Activated CD8-positive, alpha-beta T cell treated with anti-CD3 and anti-CD28 coated beads for 36 hours (primary cell): ENCODE measurements at places on chromosomes 5 and 9.

DNA sequence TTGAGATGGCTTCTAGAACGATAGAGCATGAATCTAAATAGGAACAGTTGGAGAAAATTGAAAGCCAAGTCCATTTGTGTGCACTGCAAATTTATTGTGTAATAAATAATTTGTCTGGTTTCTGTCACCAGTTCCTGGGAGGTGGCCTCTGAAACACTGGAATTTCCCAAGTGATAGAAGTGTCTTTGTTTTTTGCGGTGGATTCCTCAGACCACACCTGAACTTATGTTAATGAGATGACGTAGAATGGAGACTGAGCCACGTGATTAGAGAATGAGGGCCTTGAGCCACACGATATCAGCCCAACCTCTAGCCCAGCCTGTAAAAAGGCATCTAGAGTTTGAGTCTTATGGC lies 105.1 kb downstream of the MSX2 start:
- DNase-seq = no peak

DNA sequence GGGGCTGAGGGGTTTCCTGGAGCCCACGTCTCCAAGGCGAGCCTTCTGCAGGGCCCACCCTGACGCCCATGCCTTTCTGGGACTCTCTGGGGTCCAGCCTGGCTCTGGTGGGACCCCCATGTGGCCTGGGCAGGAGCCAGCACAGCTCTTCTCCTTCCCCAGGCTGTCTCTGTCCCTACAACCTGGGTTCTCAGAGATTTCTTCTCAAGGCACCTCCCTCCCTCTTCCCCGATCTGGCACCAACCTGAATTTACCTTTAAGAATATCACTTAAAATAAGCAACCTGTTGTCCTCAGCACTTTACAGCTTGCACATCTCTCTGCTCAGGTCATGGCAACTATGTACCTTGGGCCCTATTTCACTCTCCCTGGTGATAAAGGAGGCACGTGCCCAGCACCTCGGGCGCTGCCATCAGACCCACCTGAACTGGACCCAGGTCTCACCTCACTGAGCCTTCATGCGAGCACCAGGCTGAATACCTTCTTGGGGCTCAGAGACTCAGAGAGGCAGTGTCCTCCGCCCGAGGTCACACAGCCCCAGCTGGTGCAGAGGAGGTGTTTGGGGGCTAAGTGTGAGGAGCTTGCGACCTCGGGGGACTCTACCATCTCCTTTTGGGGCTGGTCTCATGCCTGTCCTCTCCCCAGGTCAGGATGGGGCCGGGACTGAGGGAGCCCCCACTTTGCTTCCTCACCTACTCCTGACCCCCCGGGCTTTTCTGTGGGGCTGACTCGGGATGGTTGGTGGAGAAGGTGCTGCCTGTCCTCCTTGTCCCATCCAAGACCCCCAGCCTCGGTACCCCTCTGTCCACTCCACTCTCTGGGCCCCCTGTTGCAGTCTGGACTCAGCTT lies 217.7 kb downstream of the C9orf50 start:
- no peak for DNase-seq

DNA sequence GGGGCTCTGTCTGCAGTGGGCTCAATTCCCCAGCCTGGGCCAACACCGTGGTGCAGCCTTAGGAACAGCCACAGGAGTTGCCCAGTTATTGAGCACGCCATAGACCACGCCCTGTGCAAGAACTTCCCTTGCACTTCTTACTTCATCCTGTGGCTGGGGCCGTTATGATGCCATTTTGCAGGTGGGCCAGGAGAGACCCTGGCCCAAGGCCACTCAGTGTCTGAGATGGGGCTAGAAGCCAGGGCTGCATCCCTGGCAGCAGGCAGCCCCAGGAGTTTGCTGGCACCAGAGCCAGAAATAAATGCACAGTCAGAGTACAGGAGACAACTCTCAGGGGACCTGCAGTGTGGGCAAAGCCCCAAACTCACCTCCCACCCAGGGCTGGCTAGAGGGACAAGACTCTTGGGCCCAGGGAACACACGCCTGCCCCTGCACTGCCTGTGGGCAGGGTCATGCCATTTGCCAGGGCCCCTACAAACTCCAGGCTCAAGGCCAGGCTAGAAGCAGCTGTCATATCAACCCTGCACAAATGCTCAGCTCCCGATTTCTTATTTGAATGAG lies 6.7 kb downstream of the CORO2A start:
- DNase-seq = no peak

- peak; percentile 7 for DNase-seq
Measured at GRCh38 chr5:72093824-72094223, 13.5 kb upstream of the MAP1B start.

DNA sequence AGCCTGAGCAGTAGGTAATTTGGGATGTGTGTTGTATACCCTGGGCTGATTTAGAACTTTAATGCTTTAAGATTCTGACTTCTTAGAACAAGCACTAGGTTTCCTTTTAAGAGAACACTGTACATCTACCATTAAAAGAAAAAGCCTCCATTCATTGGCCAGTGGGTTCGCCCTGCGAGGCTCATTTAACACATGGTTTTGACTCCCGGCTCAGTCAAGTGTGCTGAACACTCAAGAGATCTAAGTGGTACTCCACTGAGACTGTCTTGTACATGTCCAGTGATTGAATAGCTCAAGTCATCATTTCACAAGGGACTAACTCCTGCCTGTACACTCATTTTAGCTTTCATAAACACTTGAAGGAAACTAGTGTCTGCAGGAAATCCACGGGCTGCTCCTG lies 3.9 kb downstream of the FUBP3 start:
- no peak for DNase-seq

- DNase-seq = no peak
Measured at GRCh38 chr5:116905885-116906284, 331.3 kb upstream of the SEMA6A start.

DNA sequence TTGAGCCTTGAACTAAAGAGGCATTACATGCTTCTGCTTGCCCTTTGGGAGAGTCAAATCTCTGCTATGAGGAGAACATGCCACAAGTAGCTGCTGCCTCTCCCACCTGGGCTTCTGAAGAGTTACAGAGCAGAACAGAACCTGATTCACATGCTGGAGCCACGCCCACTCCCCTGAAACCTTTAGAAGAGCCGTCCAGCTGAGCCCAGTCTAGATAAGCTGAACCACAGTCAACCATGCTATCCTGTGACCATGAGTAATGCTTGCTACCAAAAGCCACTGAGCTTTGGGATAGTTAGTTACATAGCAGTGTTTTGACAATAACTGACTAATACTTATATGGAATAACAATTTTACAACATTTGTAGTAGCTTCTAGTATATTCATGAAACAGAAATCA lies 111.0 kb upstream of the VCAN start:
- no peak for DNase-seq

GRCh38 chr9:18947892-18948339 lies 85.1 kb downstream of the SAXO1 start:
- no peak for DNase-seq

DNA sequence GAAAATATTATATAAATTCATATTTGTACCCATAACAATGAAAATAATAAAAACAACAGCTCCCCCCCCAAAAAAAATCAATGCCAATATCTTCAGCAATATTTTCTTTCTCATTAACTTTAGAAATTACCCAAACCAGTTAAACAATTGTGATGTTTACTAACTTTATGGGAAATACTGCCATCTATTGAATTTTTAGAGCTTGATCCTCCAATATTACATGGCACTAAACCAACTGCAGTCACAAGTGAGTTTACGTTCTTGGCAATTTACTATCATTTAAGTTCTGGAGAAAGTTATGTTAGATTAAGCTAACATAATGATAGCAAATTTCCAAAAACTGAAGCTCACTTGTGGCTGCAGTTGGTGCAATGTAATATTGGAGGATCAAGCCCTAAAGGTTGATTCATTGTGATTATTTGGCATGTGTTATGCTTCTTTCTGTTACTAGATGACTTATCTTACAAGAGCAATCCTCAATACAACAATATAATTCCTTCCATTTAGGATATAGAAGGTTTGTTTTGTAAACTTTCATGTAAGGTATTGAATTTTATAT lies 379.5 kb downstream of the CDH18 start:
- DNase-seq = no peak

DNA sequence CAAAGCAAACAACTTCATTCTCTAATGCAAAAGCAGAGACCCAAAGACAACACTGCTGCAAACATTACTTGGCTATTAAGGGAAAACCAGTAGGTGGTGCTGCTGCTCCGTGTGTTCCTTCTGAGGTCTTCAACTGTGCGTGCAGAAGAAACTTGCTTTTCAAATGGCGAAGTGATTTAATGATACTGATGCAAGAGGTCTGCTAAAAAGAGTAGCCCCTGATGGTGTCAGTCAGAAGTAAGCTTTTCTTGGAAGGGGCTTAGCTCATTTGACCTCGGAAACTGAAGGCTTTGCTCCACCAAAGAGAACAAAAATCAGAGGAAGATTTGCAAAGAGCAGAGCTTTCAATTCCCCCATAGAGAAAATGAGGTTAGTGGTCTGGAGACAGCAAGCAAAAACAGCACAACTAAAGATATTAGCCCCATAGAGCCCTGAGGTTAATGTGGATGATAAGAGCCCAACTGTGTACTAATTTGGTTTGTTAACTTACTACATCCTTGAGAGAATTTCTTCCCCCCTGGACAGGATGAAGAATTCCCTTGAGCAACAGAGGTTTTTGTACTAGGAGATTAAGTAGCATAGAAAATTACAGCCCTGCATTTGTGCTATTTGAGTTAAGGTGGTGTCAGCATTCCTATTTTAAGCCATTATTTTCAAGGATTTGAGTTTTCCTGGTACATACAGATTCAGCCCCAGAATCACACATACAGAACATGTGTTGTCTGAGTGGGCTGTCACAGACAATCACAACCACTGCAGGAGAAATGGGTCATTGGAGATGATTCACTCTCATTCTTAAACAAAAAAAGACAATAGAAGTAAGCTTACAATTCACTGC lies 153.2 kb upstream of the C9orf72 start:
- peak; percentile 74 for DNase-seq

GRCh38 chr5:158154226-158155005 lies 295.5 kb upstream of the CLINT1 start:
- no peak for DNase-seq

DNA sequence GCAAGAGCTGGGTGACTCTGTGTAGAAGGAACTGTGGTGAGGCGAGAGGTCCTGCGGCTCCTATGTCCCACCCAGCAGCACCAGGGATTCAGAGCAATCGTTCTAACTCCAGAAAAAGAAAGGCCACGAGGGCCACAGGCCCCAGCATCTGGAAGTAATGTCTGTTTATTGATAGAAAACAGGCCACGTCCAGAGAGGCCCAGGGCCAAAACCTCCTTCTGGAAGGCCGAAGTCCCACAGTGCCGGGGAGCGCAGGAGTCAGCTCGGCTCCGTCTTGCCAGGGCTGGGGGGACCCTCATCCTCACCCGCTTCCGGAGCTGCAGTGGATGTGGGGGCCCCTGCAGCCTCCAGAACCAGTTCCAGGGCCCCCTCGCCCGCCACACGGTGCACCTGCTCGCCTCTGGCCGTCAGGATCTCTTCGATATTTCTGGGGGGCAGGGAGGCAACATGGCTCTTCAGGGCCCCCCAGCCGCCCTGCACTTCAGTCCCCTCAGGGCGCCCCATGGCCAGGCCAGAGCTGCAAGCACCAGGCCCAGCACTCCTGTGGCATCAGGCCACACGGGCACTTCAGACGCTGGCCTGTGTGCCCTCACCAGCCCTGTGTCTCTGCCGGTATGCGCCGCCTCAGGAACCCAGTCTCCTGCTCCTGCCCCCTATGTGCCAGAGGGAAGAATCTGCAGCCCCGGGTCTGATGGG lies 1.6 kb downstream of the DNLZ start:
- no peak for DNase-seq

DNA sequence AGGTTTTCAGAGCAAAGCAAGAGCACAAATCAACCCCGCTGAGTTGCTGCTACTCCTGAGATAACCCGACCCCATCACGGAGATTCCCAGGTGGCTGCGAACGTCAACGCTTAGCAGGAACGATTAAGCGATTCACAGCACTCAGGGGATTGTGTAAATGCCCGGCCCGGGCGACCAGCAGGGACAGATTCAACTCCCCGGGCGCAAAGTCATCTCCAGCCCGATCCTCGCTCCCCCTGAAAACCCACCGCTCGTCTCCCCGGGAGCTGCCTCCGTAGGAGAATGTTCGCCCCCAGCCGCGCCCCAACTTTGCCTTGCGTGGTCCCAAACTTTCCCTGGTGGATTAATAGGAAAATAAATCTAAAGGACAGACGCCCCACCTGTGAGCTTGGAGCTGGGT lies 685 bp downstream of the SLC24A2 start:
- no peak for DNase-seq

- no peak for DNase-seq
Measured at GRCh38 chr9:88926781-88927505, 64.3 kb upstream of the S1PR3 start.

- DNase-seq = no peak
Measured at GRCh38 chr5:169416583-169417196, 115.8 kb upstream of the SLIT3 start.
